ENCODE measurements at places on chromosomes 5 and 9.

DNA sequence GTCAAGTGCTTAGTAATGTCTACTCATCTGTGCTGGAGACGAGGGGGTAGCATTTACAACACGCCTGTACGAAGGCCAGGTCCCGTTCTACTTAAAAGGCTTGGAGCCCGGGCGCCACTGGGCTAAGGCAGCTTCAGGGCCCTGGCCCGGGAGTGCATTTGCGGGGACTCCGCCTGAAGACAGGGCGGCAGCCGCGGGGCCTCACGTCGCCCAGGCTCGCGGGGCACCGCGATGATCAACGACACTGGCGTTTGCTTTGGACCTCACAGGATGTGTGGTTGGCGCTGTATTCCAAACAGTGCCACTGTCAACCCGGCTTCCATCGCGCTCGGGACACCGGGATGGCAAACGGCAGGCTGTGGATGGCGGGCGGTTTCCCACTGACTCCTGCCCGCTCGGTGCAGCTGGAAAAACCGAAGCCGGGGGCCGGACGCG lies 1.1 kb upstream of the TENT4A start:
- no peak for DNase-seq

- no peak for DNase-seq
Observed at GRCh38 chr5:157269761-157270272, 3.9 kb downstream of the CYFIP2 start.

GRCh38 chr5:13865312-13865711 lies 79.2 kb downstream of the DNAH5 start:
- no peak for DNase-seq

DNA sequence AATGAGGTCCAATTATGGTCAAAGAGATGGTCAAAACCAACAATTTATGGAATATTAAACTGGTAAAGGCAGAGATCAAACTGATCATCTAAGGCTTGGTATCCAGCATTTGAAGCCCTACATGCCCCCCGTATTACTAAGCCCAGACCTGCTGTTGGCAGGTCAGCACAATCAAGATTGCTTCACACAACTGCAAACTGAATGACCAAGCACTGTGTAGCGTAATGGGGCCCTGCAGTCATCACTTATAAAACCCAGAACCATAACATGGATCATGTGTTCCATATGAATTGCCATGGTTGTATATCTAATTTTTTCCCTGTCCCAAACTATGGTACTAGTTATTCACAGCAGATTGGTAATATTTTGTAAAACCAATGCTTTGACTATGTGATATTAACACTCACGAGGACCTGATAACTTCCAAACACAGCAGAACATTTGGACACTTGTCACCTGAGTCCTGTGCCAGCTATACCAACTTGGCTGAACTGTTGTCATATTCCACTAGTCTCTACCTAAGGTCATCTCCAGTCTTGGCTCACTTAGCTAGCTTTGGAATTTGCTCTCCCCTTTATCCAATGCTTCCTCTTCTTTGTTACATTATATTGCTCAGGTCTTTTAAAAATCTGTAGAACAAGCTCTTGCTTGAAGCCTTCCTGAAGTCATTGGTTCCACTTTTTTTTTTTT lies 81.7 kb upstream of the HMHB1 start:
- DNase-seq: no peak

DNA sequence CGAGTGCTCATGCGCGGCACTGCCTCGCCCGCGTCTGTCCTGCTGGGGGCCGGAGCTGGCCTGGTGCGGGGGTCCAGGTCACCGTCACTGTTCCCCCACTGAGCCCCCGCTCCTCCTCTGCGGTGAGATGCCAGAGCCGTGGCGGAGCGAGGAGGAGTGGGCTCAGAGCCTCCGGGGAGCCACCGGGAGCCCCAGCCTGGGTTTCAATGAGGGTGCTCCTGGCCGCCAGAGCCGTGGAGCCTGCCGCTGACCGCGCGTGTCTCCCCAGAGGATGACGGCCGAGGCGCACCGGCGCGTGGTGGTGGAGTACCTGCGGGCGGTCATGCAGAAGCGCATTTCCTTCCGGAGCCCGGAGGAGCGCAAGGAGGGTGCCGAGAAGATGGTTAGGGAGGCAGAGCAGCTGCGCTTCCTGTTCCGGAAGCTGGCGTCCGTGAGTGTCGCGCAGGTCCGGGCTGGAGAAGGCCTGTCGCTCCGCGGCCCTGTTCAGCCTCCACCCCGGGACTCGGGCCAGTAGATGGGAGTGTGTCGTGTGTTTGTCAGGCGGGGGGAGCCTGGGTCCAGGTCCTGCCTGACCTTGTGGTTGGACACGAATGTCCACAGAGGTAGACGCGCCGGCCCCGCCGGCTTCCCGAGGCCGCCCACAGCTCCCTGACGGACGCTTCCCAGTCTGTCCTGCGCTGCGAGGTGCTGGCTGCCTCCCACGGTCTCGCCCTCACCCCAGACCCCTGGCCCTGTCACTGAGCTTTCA lies 22.0 kb downstream of the EXOC3 start:
- no peak for DNase-seq

- DNase-seq: no peak
Observed at GRCh38 chr9:113057193-113057592, 669 bp upstream of the ZFP37 start.

DNA sequence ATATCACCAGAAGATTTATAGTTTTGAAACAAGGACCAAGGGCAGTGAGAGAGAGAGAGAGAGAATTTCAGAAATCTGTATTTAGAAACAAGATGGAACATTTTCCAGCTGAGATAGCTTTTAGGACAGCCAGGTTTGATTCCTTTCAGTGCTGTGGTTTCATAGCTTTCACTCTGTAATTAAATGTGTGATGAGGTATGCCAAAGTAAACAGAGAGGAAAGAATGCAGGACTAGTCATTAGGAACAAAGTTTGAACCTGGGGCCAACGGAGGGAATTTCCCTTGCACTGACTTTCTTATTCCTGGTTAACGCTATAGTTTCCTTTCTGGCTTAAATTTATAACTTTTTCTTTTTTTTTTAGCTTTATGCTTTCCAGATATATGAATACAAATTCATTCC lies 10.0 kb upstream of the CCL28 start:
- DNase-seq: no peak

- no peak for DNase-seq
Observed at GRCh38 chr5:178545176-178545575, 45.0 kb downstream of the COL23A1 start.

GRCh38 chr5:158387499-158387898 lies 528.6 kb upstream of the CLINT1 start:
- no peak for DNase-seq

DNA sequence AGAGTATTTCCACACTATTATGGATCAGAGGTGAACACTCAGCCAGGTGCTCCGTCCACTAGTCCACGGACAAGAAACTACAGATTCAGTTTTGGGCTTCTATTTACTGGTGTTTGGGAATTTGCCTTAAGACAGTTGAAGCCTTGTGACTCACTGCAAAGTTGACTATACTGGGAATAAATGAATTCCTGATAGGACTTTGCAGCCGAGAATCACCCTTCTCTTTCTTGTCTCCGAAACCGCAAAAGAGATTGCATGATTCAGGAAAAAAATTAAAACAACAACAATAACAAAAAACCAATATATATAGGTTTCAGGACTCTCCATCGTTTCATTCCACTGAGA lies 716 bp downstream of the TMEM171 start:
- no peak for DNase-seq

- no peak for DNase-seq
Observed at GRCh38 chr5:55763746-55764420, 26.0 kb downstream of the DDX4 start.

GRCh38 chr9:38294220-38294960 lies 98.1 kb upstream of the ALDH1B1 start:
- no peak for DNase-seq

DNA sequence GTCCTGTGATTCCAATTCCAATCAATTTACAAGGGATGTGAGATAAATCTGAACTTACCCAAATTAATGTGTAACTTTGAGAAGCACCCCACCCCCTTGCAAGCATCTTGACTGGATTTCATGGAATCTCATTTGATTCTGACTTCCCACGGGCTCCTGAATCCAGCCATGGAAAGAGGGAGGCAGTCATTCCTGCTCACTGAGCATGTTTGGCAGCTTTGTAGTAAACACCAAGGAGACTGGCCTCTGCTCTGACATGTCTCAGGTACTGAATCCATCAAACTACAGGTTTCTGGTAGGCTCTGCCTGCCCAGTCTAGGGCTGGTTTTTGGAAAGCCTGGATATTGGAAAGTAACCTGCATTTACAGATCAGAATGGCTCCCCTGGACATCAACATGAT lies 357.6 kb downstream of the ARHGEF28 start:
- no peak for DNase-seq

DNA sequence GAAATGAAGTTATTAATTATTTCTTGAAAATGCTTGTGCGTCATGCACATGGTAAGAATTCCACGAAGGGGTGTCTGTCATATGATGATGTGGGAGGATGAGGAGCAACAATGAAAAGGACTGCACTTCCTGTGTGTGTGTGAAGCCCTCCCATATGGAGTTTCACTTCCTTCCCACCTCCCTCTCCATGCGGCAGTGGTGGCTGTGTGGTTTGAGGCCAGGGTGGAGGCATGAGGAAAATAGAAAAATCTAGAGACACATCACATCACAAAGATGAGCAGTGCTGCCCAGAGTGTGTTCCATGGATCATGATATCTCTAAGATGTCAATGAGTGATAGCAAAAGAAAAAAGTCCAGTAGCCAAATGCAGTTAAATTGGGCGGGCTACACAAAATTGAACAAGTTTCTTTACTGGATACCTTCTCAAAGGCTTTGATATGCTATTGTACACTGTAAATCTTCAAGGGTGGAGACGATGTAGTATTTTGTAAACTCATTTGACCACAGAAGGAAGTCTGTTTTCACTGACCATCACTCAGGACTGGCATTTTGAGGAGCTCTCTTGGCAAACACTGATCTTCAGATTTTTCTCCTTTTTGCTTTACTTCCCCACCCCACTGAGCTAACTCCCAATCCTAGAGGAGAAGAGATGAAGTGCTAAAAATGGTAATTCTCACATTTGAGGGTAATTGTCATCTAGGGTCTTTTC lies 55.7 kb upstream of the EQTN start:
- DNase-seq: peak; percentile 42
